ENCODE measurements at places on chromosomes 13 and 19. TPM values are rescaled to one million over a fixed set of nuclear protein-coding genes. Genes with fewer than 3 reads are reported as not detected.

DNA sequence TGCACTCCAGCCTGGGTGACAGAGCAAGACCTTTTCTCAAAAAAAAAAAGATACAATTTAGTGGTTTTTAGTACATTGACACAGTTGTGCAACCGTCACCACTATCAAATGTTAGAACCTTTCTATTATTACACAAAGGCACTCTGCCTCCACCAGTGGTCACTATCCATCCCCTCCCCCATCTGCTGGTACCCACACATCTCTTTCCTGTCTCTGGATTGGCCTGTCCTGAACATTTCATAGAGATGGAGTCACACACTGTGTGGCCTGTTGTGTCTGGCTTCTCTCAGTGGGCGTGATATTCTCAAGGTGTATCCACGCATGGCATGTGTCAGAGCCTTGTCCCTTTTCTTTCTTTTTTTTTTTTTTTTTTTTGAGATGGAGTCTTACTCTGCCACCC lies 11.2 kb downstream of the KDM4B start:
- no peak overlapping the region for H3K4me3 ChIP-seq
- H3K36me3 ChIP-seq: peaks cover 5% of the 10 kb centered on the region
- no peak for DNase-seq
- no peak overlapping the region for H3K27ac ChIP-seq

- no peak for DNase-seq
- peaks cover 17% of the 10 kb centered on the region for H3K4me1 ChIP-seq
- H3K27me3 ChIP-seq: no peaks in the 10 kb centered on the region
- peak overlapping the region; percentile 95 for H3K27ac ChIP-seq
Observed at GRCh38 chr13:110914081-110914330, 863 bp downstream of the ANKRD10 start.

GRCh38 chr19:43984687-43985000 lies 656 bp downstream of the ZNF155 start:
- no peaks in the 10 kb centered on the region for H3K27me3 ChIP-seq
- DNase-seq: peak; percentile 24

- DNase-seq: no peak
- H3K36me3 ChIP-seq: no peaks in the 10 kb centered on the region
- H3K27me3 ChIP-seq: no peaks in the 10 kb centered on the region
Observed at GRCh38 chr13:79423801-79424642, 18.0 kb upstream of the RBM26 start.

- H3K4me3 ChIP-seq: no peak overlapping the region
- no peaks in the 10 kb centered on the region for H3K27me3 ChIP-seq
- peak; percentile 64 for DNase-seq
Observed at GRCh38 chr13:108961542-108962125, 332.2 kb downstream of the MYO16 start.

DNA sequence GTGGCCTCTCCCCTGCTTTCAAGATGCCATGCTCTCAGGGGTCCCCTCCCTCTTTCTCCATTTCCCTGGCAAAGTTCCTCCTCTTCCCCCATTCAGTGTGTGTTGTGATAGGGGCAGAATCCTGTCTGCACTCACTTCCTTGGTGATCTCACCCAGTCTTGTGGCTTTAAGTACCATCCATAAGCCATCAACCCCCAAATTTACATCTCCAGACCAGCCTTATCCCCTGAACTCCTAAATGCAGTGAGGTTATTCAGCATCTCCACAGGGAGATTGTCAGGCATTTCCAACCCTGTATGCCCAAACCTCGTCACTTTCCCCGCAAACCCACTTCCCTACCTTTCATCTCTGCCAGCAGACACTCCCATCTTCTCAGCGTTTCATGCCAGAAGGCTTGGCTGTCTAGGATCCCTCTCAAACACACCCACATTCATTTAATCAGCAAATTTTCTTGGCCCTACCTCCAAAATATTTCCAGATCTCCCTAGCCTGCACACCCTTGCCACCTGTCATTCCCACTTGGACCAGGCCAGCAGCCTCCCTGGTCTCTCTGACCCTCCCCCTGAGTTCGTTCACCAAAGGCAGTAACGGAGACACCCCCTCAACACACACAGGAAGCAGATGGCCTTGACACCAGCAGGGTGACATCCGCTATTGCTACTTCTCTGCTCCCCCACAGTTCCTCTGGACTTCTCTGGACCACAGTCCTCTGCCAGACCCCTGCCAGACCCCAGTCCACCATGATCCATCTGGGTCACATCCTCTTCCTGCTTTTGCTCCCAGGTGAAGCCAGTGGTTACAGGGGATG lies at the start of gene HCST:
Gene HCST (plus strand): TSS at position 676 of the 808 bp plus-strand sequence. CDS start 65 bp downstream, at position 741.
- peak within 1 kb of the TSS; percentile 97 for H3K27ac ChIP-seq
- H3K27me3 ChIP-seq: no peaks in the 10 kb centered on the region

DNA sequence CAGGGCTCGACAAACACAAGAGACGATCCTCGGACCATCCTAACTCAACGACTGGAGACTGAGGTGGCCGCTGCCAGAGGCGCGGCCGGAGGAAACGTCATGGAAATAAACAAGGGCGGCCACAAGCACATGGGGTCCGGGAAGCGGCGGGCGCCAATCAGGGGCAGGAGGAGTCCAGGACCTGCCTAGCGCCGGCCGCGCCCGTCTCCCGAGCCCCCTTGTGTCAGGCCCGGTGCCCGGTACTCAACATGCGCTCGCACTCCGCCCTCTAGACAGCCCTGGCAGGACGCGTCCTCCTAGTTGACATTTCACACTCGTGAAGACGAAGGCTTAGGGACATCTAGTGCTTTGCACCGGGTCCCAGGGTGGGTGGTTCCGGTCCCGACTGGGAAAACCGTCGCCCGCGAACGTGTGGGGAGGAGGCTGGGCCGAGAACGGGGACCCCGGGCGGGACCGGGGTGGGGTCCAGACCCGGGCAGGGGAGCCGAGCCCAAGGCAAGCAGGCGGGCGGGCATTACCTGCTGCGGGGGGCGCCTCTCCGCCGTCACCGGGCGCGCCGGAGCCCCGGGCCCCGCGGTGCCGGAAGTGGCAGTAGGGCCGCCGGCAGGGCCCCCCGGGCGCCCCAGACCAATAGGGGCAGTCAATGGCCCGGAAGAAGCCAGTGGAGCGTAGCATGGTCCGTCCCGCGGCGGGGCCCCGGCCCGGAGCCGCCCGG lies 442 bp downstream of the REXO1 start:
- H3K36me3 ChIP-seq: no peaks in the 10 kb centered on the region
- no peaks in the 10 kb centered on the region for H3K27me3 ChIP-seq
- H3K4me3 ChIP-seq: peak overlapping the region; percentile 82
- peaks cover 71% of the 10 kb centered on the region for H3K4me1 ChIP-seq
- DNase-seq: peak; percentile 35
- H3K27ac ChIP-seq: peak overlapping the region; percentile 97

Gene PGLYRP2
- total RNA-seq: 0.28 TPM

Gene ZNF536
- not detected for total RNA-seq

Gene NALCN
- total RNA-seq: not detected
